ENCODE measurements at places on chromosomes 16 and 17.

DNA sequence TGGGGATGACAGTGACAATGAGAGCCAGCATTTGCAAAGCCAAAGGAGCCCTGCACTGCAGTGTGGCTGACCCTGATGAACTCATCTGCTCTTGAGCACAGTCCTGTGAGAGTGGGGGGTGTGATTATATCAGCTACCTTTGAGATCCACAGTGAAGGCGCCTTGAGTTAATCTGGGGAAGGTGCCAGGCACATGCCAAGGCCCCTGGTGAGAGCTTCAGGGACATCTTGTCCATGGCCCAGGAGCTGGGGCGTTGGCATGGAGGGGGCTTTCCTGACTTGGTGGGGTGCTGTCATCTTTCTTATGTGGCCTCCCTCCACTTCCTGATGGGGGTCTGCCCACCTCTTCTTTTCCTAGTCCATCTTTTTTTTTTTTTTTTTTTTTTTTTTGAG lies 86.5 kb downstream of the SNX29 start:
- no peak for DNase-seq

GRCh38 chr17:34719569-34719968 lies 140.2 kb downstream of the TMEM132E start:
- DNase-seq, result no peak

DNA sequence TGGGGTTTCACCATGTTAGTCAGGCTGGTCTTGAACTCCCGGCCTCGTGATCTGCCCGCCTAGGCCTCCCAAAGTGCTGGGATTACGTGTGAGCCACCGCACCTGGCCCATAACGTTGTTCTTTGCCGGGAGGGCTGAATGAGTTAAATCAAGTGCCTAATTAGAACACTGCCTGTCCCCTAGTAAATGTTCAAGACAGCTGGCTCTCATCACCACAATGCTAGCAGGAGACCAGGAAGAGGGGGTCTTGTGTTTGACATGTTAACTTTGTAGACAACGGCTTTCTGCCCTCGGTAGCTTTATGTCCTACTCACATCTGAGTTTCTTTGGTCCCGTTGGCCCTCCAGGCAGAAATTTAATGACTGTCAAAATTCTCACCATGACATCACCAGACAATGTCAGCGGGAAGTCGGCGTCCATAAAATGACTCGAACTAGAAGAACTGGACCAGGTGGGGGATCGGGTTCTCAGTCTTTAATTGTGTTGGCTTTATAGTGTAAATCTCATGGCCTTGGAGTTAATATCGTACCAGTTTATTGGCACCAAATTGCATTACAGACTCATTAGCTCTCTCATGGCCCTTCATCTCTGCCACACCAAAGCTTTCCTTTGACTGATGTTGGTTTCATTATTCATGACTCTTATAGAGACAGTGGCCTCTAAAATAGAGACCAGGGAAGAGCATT lies 11.4 kb upstream of the ITPRIPL2 start:
- DNase-seq, result no peak

- DNase-seq, result no peak
Measured at GRCh38 chr16:84518804-84519341, 14.4 kb upstream of the MEAK7 start.

DNA sequence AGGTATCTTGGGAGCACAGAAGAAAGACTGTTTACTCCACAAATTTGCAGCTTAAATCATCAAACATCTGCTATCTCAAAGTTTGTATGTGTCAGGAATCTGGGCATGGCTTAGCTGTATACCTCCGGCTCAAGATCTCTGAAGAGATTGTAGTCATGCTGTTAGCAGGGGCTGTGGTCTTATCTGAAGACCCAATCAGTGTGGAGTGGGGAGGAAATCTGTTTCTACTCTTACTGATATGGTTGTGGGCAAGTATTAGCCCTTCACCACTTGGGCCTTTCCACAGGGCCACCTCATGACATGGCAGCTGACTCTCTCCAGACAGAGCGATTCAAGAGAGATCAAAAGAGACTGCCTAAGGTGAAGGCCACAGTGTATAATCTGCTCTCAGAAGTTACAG lies 438.7 kb downstream of the KIF2B start:
- DNase-seq, result no peak

DNA sequence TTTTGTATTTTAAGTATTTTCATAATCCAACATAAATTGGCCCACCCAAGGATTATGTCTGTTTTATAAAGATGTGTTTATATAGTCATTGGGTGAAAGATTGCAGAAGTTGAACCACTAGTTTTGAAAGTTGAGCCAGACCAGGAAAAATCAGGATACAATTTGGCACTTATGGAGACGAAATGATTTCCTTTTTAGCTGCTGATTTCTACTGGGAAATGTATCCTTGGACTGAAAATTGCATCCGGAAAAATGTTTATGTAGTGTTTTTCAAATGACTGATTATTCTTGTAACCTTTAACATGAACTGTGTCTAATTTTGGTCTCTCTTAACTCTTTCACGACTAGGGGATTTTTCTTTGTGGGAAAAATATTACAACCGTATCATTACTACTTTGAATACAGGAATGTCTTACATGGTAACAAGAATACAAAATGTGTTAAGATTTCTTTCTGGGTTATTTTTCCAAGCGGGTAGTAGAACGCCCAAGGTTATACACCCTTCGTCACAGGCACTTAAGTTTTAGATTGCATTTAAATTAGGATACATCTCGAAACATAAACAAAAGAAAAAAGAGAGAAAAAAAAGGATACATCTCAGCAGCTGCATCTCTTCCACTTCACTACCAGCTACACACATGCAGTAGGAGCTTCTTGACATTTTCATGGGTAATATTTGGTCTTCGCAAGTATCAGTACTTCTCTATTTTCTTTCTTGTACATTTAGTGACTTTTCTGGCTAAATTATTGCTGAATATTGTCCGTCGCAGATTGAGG lies 273.0 kb upstream of the TBX2 start:
- DNase-seq, result no peak

GRCh38 chr17:38705803-38706504 lies 881 bp downstream of the MLLT6 start:
- DNase-seq, result peak; percentile 40

- DNase-seq, result no peak
Measured at GRCh38 chr16:67246756-67247191, 507 bp downstream of the FHOD1 start.

DNA sequence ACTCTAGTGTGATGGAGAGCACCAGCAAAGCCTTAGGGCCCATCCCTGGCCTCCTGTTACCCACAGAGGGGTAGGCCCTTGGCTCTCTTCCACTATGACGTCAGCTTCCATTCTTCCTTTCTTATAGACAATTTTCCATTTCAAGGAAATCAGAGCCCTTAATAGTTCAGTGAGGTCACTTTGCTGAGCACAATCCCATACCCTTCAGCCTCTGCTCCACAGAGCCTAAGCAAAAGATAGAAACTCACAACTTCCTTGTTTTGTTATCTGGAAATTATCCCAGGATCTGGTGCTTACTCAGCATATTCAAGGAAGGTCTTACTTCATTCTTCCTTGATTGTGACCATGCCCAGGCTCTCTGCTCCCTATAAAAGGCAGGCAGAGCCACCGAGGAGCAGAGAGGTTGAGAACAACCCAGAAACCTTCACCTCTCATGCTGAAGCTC lies at the start of gene CCL8:
CCL8 (plus strand) TSS at position 397 of the 445 bp plus-strand sequence. CDS start 67 bp downstream, outside the sequence.
- DNase-seq, result no peak

GRCh38 chr16:15518381-15519351 lies 84.3 kb downstream of the BMERB1 start:
- DNase-seq, result no peak

GRCh38 chr17:60563743-60564142 lies 36.2 kb upstream of the PPM1D start:
- no peak for DNase-seq

- DNase-seq, result no peak
Measured at GRCh38 chr16:11139326-11140097, 116.5 kb downstream of the SOCS1 start.

- no peak for DNase-seq
Measured at GRCh38 chr17:74132354-74132753, 71.1 kb upstream of the RPL38 start.

DNA sequence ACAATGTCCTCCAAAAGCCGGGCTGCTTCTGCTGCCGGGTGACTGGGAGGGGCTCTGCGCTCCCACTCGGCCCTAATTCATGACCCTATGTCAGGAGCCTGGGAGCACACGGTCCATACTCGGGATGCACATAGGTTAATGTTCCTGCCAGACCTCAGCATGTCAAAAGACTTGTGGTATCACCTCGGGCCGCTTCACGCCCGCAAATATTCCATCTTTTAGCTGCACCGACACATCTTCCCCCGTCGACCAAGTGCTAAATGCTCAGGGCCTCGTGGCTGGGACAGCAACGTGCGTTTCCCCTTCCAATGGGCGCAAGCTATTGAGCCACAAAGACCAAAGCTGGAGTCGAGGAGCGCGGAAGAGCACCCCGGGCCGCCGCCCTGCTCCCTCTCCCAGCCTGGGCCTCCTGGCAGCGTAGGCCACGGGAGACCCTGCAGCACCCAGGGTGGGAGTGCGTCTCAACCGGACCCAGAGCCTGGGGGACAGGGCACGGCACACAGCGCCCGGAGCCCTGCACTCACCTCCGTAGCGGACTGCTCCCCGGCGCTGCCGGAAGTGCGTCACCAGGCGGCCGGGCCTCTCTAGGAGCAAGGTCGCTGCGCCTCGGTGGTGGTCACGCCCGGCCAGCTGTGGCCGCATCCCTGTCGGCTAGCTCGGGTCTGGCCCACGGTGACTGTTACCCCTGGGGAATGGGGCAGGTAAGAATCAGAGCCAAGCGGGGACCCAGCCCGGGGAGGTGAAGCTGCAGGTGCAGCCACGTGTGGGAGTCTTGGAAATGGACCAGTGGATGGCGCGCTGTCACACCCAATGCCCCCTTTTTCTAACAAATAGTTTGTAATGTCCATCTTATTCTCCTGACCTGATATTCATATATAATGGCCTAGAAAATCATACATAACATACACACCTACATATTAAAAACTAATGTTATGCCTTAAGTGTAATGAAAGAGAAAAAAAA lies at the start of gene ZNF23:
ZNF23 (minus strand) TSS at position 562 of the 963 bp plus-strand sequence. CDS start 5,451 bp downstream, outside the sequence.
- peak; percentile 91 for DNase-seq

GRCh38 chr17:58330997-58331814 lies 2.6 kb upstream of the TSPOAP1 start:
- no peak for DNase-seq

GRCh38 chr17:78824240-78824639 lies 16.4 kb downstream of the USP36 start:
- DNase-seq, result no peak

- no peak for DNase-seq
Measured at GRCh38 chr17:50381920-50382319, 8.9 kb downstream of the EME1 start.

- DNase-seq, result no peak
Measured at GRCh38 chr16:85176541-85177447, 64.5 kb upstream of the CIBAR2 start.

GRCh38 chr16:57970970-57971369 lies at the start of gene CNGB1:
TSS of gene CNGB1 (minus strand) at chr16:57971128. CDS start at chr16:57967286, 3,842 bp downstream.
- no peak for DNase-seq

DNA sequence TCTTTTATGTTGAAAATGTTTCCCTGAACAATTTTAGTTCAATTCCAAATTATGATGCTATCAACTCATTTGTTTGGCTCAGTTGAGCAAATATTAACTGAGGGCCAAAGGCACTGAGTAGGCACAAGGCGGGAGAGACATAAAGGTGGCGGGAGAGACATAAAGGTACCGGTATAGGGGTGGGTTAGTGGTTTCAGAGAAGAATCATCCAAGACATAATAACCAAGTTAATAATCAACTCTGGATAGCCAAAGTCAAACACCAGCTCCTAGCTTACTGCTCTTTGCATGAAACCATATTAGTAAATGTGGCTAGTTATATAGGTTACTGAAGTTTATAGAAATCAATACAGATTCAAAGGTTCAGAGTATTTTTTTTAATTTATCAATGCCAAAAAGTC lies 91.7 kb downstream of the RPGRIP1L start:
- DNase-seq, result no peak

DNA sequence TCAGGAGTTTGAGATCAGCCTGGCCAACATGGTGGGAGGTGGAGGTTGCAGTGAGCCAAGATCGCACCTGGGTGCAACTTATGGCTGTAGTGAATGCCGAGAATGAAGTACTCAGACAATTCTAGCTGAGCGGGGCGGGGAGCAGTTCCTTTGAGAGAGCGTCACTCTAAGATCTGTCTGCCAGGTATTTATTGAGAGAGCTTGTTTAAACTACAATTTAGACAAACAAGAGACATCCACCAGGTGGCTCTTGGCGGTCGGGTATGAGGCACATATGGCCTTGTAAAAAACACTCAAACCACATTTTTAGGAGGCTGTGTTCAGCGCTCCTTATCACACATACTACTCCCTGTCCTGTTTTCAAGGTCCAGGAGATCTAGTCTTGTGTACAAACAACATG lies 40.6 kb upstream of the CDH1 start:
- DNase-seq, result no peak

GRCh38 chr16:3058139-3059030 lies 7.1 kb upstream of the IL32 start:
- no peak for DNase-seq

DNA sequence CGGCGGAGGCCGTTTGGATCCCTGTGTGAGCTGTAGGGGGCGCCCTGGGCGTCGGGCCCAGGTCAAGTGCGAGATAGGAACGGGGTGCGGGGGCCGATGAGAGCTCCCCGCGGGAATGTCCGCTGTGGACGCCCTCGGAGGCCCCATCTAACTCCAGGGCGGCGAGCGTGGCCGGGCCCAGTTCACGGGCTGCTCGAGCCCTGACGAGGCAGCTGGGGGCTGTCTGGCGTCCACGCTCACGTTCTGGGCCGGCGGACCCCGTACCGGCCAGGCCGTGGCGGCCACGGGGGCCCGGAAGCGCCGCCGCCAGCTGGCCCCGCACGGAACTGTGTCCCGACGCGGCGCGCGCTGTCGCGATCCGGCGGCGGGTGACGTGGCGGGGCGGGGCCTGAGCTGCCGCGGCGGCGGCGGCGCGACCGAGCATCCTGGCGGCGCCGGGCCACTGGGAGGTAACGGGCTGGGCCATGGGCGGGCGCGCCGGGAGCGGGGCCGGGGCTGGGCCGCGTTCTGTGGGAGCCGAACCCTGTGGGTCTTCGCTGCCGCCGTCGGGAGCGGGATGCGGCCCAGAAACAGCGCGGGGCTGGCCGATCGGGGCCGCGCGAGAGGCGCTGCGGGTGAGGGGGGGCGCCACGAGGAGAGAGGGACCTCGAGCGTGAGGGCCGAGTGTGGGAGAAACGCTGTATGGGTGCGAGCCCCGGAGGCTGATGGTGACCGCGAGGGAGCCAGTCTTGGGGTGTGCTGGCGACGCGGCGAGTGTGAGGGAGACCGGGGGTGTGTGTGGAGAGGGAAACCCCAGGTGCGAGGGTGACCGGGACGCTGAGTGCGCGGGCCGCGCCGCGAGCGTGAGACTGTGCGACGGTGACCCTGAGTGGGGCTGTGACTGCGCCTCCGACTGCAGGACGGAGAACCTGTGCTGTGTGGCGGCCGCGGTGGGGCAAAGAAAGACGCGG lies at the start of gene SLC7A6:
SLC7A6 (plus strand) TSS at position 399 of the 950 bp plus-strand sequence. CDS start 10,201 bp downstream, outside the sequence.
- peak; percentile 84 for DNase-seq

- DNase-seq, result no peak
Measured at GRCh38 chr16:309476-309875, 26.5 kb downstream of the PDIA2 start.
